T-helper 1 cell (primary cell): ENCODE measurements at places on chromosomes 5 and 9.

DNA sequence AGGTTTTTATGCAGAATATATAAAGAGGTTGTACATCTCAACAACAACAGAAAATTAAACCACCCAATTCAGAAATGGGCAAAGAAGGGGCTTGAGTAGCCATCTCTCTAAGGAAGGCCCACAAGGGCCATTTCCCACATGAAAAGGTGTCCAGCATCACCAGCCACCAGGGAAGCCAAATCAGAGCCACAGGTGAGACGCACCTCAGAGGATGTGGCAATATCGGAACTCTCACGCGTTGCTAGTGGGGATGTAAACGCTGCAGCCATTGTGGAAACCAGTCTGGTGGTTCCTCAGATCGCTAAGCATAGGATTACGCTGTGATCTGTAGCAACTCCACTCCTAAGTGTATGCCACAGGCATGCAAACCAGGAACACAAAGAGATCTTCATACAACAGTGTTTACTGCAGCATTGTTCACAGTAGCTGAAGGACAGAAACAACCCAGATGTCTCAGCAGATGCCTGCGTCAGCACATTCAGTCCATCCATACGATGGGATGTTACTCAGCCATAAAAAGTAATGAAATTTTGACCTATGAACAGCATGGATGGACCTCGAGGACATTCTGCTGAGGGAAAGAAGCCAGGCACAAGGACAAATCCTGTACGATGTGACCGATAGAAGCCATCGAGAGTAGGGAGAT lies 84.3 kb upstream of the CACNA1B start:
- no peak for DNase-seq

- no peak for DNase-seq
These were observed 20.4 kb upstream of the RFK start for GRCh38 chr9:76414661-76415060.

DNA sequence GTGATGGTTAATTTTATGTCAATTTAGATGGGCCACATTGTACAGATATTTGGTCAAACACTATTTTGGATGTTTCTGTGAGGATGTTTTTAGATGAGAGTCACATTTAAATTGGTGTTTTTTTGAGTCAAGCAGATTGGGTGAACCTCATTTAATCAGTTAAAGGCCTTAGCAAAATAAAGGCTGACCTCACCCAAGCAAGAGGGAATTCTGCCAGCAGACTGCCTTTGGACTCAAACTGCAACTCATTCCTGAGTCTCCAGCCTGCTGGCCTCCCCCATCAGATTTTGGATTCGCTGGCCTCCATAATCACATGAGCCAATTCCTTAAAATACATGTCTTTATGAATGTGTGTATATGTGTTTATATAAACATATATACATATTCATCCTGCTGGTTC lies 282.7 kb upstream of the POU5F2 start:
- no peak for DNase-seq

DNA sequence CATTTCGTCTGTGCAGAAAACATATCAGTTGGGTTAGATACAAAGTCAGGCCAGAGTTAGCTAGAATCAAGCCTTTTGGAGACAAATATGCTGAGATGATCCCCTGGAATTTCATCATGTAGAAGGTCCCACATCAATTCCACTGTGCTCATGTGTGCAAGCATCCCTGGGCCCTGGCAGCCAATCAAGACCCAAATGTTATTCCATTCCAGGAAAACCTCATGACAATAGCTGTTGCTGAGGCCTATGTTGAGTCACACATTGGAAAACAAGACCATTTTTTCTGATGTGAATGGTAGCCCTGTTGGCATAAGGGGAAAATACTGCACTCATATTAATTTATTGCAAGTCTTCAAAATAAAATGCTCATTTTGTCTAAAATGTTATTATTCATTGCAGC lies 11.5 kb downstream of the SPOCK1 start:
- DNase-seq = no peak
